ENCODE measurements at places on chromosomes 3 and 15. TPM values are rescaled to one million over a fixed set of nuclear protein-coding genes. Genes with fewer than 3 reads are reported as not detected.

The SLCO2A1 gene
- 17.6 TPM for total RNA-seq

The SUSD5 gene
- 1.1 TPM for total RNA-seq

The ANKRD34C gene
- total RNA-seq = not detected

The ZNF660 gene
- 2.7 TPM for total RNA-seq

The ANKRD63 gene
- not detected for total RNA-seq

The CASR gene
- not detected for total RNA-seq

The GP9 gene
- total RNA-seq = not detected

The BCL2A1 gene
- total RNA-seq = 16.2 TPM

The CMTM8 gene
- total RNA-seq = 1.7 TPM

The NKTR gene
- 31.6 TPM for total RNA-seq

The C15orf39 gene
- total RNA-seq = 13.8 TPM

The GPR87 gene
- total RNA-seq = not detected

The GABRR3 gene
- not detected for total RNA-seq

The RBM15B gene
- total RNA-seq = 50.5 TPM

The KLHDC8B gene
- total RNA-seq = 190 TPM

The TMC3 gene
- 0.52 TPM for total RNA-seq

The RAB8B gene
- 18.7 TPM for total RNA-seq

The PLA2G4E gene
- not detected for total RNA-seq

The HTR3C gene
- total RNA-seq = not detected

The CKMT1A gene
- total RNA-seq = not detected

The CELSR3 gene
- 0.33 TPM for total RNA-seq

The ATP13A5 gene
- total RNA-seq = not detected

The PPCDC gene
- total RNA-seq = 8.9 TPM

The NR1I2 gene
- 0.46 TPM for total RNA-seq

The ADIPOQ gene
- total RNA-seq = 0.84 TPM

The LARP6 gene
- total RNA-seq = 31.0 TPM

The XCR1 gene
- total RNA-seq = not detected

The LEKR1 gene
- not detected for total RNA-seq

The ASB14 gene
- not detected for total RNA-seq

The GNAT1 gene
- total RNA-seq = not detected

Data from esophagus muscularis mucosa (tissue), 4 donors.